Mammary epithelial cell (primary cell): ENCODE measurements at places on chromosomes 7 and 10. TPM values are rescaled to one million over a fixed set of nuclear protein-coding genes. Genes with fewer than 3 reads are reported as not detected.

DNA sequence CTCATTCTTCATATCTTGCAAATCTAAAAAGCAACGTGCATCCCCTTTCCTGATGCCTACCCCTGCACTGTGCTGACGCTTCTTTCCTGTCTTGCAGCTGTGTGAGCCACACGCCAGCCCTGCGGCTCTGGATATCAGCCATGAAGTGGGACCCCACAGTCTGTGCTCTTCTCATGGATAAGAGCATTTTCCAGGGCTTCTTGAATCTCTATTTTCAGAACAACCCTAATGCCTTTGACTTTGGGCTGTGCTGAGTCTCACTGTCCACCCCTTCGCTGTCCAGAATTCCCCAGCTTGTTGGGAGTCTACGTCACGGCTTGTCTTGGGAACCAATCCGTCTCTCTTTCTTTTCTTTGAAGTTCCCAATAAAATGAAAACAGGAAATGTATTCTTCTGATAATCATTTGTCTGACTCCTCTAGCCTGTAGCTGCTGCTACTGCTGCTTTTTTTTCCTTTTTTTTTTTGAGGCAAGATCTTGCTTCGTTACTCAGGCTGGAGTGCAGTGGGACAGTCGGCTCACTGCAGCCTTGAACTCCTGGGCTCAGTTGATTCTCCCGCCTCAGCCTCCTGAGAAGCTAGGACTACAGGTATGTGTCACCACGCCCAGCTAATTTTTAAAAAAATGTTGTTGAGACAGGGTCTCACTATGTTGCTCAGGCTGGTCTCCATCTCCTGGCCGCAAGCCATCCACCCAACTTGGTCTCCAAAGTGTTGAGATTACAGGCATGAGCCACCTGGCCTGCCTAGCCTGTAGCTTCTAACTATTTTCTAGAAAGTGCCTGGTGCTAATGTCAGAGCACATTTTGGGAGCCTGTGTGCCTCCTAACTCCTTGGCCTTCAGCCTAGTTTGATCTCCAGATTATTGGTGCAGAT lies 30.3 kb downstream of the GSTO2 start:
- no peak for DNase-seq

DNA sequence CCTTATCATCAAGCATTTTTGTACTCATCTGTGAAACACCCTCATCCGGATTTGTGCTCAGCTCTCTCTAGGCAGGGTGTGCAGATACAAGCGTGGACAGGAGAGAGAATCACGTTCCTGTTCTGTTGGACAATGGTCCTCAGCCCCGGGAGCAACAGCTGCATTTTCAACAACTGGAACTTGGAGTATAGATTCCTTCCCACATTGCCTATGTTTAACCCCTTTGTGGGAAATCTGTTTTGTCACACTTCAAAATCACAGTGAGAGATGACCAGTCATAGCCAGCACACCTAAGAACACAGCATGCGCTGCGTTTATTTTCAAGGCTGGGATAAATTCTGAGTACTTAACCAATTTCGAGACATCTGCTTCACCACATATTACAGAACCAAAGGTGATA lies 32.5 kb downstream of the MAP3K8 start:
- no peak for DNase-seq

MCM10 gene
- 3.5 and 25.4 TPM in 2 replicates for total RNA-seq

DNA sequence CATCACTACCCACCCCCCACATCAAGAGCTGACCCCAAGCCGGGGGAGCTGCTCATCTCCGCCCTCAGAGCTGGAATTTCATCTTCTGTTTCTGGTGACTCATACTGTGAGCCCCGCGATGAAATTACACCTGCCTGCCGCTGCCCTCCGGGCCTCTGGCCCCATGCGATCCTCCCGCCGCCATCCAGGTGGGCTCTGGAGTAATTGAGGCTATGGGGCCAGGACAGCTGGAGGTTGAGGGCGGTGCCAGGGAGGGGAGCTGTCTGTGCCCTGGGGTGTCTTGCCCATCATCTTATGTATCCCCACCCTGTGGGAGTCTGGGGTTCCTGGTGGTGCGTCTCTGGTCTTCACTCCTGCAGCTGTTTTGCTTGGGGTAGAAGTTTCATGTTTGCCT lies 9.0 kb downstream of the GTF2IRD1 start:
- DNase-seq: no peak

SPDYE18 gene
- total RNA-seq: not detected in 2 replicates

- DNase-seq: peak; percentile 8
These were observed 927 bp upstream of the MKX start for GRCh38 chr10:27746397-27747095.
